ENCODE measurements at places on chromosomes 1 and 21.
A peak's percentile ranks its signal among the peaks of the same experiment; 100 is the strongest.

- DNase-seq = no peak
These were observed 13.3 kb downstream of the HSF2BP start for GRCh38 chr21:43645976-43646375.

DNA sequence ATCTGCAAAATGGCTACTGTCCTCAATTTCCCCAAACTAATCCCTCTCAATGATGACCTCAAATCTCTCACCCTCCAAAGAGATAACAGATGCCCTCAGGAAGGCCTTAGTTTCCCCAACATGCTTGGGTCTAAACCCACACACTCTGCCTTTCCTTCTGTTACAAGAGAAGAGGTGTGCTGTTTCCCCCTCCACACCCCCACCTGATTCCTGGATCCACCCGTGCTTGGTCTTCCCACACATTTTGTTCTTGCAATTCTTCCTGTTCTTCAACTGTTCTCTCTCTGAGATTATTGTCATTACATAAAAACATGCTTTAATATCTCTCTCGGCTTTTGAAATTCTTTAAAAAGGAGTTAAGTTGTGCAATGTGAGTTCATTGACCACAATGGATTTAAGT is 5.7 kb upstream of the CBR3 start:
- no peak for DNase-seq

DNA sequence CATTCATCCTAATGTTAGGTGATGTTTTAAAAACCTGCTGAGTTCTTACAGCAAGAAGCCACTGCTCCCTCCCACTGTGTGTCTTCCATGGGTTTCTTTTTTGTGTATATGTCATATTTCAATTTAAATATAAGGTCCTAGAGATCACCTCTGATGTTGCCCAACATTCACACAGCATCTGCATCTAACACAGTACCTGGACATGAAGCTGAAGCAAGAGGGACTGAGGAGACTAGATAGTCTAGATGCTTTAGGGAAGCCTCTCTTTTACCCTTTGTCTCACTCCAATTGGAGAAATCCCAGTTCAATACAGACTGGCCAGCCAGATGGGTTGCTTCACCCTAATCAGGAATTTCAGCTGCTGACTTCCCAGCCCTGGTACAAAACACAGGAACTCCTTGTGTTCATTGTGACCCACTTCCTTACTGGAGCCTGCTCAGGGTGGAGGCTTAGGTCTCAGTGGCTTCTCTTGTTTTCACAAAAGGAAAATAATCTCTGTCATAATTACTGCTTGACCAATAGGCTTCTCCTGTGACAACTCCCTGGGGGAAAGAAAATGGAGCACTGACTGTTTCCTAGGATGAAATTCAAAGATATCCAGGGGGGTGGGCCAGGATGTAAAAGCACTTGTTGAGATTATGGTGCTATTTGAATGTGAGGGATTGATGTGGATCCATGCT is 17.3 kb downstream of the BTG2 start:
- DNase-seq = no peak

- no peak for DNase-seq
These were observed 6.3 kb upstream of the PADI1 start for GRCh38 chr1:17198476-17199258.

GRCh38 chr1:197972406-197972805 is 55.2 kb downstream of the LHX9 start:
- no peak for DNase-seq

GRCh38 chr1:230189824-230190223 is 122.8 kb downstream of the GALNT2 start:
- no peak for DNase-seq

GRCh38 chr1:205359771-205360565 is 3.2 kb upstream of the KLHDC8A start:
- DNase-seq = peak; percentile 79

DNA sequence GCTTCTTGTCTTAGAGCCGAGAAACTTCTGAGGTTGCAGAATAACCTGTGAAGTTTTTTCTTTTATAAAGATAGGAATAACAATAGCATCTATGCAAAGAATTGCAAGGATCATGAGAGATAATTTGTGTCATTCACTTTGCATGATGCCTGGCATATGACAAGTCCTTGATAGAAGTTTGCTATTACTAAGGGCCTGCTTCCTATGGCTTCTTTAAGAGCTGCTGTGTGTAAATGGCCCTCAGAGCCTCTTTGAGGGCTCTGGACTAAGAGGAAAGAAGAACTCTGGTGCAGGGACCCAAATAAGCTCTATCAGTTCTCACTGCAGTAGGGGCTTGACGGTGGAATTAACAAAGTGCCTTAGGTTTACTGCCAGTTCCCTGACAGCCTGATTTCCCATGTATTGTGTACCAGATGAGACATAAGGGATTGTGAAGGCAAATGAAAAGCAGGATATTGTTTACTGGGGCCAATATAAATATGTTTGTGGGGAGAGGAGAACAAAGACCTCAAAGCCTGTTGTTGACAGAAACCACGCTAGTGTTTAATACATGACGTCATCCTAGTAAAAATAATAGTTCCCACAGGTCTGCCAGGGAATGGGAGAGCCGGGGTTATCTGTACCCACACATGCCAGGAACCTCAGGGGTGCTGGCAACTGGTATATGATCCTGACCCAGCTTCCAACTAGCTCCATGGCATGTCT is 131.2 kb upstream of the UBE2U start:
- no peak for DNase-seq

GRCh38 chr1:68332041-68332440 is 99.7 kb upstream of the WLS start:
- no peak for DNase-seq

- peak; percentile 74 for DNase-seq
These were observed 561 bp upstream of the COQ8A start for GRCh38 chr1:226939438-226940028.

GRCh38 chr1:43302721-43303470 is 2.1 kb downstream of the TIE1 start:
- DNase-seq = no peak

DNA sequence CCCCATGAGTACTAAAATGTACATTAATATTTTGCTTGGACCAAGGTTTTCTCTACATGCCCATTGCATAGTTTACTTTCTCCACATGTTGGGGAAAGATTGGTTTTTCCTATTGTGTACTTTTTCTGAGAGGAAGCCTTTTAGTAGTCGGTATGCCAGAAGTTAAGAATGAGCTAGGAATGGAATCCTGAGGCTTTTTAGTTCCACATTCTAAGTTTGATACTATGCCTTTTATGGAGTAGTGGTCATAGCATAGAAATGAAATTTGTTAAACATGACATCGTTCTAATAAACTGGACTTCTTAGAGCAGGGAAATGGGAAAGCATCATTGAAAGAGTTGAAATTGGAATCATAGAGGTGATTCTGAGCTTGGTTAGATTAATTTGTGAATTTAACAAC is 64.3 kb downstream of the BCL9 start:
- DNase-seq = no peak

DNA sequence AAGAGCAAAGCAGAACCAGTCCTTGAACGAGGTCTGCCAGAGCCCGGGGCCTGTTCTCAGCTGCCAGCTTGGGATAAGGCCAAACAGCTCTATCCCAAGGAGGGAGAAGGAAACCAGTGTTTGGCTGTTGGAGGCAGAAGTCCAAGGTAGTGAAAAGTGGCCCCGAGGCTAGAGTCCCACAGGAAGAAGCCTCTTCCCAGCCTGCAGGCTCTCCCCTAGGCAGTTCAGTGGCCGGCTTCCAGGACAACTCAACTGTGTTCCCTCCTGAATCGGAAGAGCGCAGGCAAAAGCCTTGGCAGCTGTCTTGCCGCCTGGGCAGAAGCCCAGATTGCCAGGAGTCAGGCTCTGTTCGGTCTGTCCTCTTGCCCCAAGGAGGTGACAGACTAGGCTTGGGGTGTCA is 19.3 kb downstream of the QSOX1 start:
- DNase-seq = peak; percentile 78
